ENCODE measurements at places on chromosomes 2 and 18.

DNA sequence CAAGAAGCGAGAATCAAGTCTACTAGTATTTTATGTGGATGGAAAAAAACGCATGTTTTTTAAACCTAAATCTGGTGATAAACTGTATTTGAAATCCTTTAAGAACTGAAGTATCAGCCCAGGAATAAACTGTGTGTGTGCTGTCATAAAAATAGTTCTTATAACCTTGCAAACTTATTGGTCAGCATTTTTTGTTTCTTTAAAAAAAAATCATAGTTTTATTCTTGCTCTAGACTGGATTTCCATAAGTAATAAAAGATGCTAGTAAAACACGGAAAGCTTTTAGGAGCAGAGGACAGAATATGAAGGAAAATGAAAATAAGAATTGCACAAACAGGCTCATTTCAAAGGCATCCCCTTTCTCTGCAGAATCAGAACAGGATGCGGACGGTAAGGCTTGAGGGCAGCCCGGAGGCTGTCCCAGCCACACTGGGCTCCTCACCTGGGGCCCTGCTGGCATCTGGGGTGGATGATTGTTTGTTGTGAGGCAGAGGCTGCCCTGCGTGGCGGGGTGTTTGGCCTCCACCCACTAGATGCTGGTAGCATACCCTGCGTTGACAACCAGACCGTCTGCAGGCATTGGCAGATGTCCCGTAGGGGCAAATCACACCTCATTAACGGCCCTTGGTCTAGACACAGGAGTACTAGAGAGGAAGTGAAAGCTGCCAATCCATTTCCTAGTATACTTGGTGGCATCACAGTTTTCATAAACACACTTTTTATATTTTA lies 52.5 kb downstream of the MBP start:
- ATAC-seq: no peak

DNA sequence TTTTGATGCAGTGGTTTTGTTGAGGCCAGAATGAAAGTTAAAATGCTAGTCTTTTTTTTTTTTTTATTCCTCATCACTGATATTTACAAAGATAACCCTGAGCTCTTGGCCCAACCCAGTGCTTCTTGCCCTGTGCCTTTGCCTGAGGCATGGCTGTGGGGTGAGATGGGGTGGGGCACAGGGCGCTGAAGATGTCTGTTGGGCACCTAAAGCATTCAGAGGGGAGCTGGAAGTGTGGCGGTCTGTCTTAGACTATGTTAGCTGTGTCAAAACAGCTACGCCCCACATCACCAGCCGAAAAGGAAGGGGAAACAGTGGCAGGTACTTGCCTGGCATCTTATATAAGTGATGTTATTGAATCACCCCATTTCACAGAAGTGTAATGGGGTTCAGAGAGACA lies 20.7 kb downstream of the TOGARAM2 start:
- no peak for ATAC-seq

GRCh38 chr2:150647943-150648342 lies 160.5 kb upstream of the RND3 start:
- ATAC-seq: no peak

GRCh38 chr2:31429759-31430438 lies 15.4 kb upstream of the XDH start:
- no peak for ATAC-seq
